ENCODE measurements at places on chromosomes 5 and 9.

- no peak for DNase-seq
Measured at GRCh38 chr9:14565352-14566016, 127.7 kb downstream of the ZDHHC21 start.

DNA sequence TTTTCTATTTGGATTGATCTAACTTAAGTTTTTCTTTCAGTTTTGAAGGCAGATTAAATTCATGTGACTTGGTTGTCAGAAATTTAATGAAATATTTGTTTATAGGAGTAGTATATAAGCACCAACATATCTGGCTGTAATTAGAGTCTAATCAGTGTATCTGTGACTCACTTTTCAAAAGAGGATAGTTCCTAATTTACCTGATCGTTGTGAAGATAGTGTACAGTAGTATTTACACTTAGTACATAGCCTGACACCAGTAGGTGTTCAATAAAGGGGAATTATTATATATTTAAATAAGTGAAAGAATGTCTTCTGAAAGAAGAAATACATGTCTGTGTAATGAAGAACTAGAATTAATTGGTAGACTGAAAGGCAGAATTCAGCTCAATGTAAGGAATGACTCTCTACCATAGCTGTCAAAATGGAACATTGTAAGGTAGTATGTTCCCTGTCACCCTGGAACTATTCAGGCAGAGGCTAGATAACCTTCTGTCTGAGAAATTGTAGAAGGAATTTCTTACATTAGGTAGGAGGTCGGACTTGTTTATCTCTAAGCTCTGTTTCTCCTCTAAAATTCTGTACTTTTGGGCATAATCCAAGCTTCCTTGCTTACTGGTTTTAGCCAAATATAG lies 8.6 kb downstream of the TGFBR1 start:
- DNase-seq: no peak

DNA sequence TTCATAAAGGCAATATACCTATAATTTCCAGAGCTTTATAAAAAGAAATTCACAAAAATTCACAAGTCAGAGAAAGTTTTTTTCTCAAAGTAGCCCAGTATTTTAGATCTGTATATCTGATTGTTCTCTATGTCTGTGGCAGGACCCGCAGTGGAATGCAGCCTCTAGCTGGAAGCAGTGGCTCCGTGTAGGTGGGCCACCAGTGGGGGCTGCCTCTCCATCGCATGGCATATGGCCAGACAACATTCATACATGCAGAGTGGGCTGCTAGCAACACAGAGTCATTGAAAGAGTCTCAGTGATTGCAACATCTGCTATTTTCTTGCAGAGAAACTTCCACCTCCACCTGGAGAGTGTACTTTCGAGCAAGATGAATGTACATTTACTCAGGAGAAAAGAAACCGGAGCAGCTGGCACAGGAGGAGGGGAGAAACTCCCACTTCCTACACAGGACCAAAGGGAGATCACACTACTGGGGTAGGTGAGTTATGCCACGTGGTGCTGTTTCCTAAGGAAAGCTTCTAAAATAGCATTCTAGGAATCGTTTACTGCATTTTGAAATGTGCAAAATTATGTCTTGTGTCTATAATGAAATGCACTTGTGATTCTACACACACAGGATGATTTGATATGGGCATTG lies 88.5 kb upstream of the SMC5 start:
- no peak for DNase-seq

GRCh38 chr5:32004404-32004803 lies 169.7 kb downstream of the GOLPH3 start:
- DNase-seq: no peak

- DNase-seq: no peak
Measured at GRCh38 chr5:100560860-100561259, 25.7 kb downstream of the FAM174A start.

DNA sequence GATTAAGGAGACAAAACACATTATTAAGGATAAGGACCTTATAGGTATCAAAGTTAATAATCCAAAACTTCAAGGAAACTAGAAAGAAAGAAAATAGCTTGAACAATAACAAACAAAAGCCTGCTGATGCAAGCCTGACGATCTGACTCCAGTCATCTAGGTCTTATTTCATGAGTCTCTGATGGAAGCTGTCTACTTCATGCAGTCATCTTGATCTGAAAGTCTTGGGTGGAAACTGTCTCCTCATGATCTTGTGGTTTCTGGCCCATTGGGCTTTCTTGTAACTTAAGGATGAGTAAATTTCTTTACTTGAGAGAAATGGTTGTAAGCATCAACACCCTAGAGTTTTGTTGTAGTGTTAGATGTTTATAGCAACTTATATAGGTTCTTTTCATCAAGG lies 20.6 kb upstream of the PSIP1 start:
- DNase-seq: no peak

DNA sequence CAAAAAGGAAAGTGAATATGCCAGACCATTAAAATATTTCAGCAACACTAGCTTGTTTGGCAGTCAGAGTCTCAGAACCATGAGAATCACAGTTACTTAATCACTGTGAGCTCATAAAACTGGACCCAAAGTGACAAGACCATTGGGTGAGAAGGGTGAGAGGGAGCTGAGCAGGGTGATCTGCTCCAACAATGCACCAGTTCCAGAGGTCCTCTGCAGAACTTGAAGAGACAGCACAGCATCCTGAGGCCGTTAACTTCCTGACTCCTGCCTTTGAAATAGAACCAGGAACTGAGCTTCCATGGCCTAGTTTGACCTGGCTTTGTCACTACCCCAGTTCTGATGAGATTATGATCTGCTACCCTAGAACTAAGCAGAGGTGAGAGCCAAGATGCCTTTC lies 57.4 kb downstream of the NFIB start:
- DNase-seq: peak; percentile 42

DNA sequence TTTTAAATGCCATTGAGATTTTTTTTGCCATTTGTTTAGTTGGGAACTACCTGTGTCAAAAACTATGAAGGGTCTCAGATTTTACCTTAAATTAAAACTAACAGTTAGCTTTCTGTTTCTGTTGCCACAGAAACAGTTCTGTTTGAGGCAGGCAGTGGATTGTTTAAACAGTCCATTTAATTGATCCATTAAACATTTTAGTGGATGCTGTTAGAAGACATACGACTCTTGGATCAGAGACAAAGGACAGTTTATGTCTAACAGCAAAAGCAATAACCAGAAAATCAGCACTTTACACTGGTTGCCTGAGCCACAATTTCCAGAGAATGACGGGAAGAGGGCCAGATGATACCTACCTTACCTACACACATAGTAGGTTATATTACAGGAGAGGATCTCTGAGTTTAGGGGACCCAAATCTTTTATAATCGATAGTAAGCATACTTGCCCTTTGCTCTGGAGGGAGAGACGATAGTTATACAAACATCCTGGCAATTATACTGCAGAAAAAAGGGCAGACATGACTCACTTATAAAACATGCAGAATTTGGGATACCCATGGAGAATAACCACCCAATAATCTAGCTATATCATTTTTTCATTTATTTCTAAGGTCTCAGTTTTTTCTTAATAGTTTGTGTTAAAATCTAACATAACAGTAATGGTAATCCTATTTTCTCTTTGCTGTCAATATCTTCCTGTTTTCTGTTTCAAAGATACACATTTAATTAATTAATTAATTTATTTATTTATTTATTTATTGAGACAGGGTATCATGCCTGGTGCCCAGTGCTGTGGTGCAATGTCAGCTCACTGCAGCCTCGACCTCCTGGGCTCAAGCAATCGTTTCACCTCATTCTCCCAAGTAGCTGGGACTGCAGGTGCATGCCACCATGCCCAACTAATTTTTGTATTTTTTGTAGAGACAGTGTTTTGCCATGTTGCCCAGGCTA lies 136.7 kb upstream of the TNFAIP8 start:
- DNase-seq: no peak

GRCh38 chr5:159880676-159881075 lies 35.6 kb upstream of the ADRA1B start:
- no peak for DNase-seq

- peak; percentile 73 for DNase-seq
Measured at GRCh38 chr9:128470560-128470959, 14.8 kb downstream of the ODF2 start.

DNA sequence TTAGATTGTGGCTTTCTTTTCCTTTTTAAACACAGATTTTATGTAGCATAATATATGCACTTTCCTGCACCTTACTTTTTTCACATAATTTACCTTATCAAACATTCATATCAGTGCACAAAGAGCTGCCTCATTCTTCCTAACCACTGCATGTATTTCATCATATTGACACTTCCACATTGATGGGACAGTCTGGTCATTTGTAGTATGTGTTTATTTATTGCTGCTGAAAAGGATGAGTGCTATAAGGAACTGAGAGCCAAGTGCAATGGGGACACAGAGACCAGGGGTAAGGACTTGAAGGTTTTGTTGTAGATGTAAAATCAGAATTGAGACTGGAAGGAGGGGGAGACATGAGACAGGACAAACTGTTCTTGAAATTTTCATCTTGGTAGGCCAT lies 193.8 kb downstream of the SMARCA2 start:
- DNase-seq: no peak

DNA sequence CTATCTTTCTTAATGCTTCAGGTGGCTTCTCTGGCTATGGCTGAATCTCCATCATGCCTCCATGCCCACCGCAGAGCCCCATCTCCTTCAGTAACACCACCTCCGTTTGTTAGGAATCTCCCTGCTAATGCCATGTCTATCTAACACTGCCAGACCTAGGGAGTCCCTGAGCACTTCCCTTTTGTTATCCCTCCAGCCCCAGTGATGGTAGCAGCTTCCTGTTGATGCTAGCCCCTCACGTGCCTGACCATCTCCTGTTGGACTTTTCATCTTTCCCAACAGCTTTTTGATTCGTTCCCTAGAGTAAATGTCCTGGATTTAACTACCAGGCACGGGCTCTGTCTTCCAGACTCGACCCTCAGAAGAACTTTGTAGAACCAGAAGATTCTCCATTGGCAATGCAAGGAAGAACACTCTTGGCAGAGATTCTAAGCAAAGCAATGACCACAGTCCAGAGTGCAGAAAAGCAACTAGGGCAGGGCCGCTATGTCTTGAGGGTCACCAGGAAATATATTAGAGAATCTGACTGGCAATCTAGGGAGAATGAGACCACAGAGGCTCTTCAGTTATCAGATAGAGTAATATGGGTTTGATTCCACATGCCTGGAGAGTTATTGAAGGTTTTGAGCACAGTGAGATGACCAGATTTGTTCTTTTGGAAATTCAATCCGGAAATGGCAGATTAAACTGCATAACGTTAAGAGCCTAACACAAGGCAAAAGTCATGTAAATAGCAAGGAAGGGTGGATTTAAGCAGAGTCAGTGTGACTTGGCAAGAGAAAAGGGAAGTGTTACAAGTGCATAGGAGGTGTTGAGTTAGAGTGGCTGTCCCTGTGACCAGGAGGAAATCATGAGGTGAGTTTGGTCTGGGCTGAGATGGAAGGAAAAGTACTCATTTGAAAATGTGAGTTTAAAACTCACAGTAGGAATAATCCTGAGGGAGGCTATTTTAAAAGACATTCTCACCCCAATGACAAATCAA lies 555.2 kb downstream of the ACTL7B start:
- DNase-seq: no peak

GRCh38 chr5:62331921-62332320 lies 25.9 kb downstream of the KIF2A start:
- DNase-seq: no peak

DNA sequence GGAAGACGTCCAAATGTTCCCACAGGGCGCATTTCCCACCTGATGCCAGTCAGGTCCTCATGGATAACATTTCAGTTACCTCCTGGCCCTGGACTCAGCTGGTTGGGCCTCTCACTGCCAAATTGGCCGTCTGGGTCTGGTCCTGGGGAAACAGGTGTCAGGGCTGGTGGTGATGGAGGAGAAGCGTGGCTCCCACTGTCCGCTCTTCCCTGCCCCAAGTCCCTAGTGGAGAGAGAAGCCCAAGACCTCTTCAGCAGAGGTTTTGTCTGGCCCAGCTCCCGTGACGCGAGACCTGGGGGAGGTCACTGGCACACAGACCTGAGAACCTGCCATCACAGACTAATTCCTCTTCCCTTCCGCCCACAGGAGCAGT lies 27.8 kb upstream of the PRDM12 start:
- no peak for DNase-seq

DNA sequence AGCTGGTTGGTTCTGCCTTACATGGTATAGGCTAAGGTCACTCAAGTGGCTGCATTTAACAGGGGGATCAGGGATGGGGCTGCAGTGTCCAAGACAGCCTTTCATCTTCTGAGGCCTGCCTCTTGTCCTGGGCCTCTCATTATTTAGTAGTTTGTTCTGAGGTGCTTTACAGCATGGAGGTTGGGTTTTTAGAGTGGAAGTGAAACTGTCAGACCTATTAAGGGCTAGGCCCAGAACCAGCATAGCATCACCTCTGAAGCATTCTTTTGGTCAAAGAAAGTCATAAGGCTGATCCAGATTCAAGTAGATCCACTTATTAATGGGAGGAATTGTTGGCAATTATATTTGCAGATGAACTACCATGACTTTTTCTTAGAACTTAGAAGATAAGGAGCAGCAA lies 146.0 kb upstream of the NMUR2 start:
- DNase-seq: no peak

- no peak for DNase-seq
Measured at GRCh38 chr5:6494939-6495338, 46.3 kb downstream of the UBE2QL1 start.

DNA sequence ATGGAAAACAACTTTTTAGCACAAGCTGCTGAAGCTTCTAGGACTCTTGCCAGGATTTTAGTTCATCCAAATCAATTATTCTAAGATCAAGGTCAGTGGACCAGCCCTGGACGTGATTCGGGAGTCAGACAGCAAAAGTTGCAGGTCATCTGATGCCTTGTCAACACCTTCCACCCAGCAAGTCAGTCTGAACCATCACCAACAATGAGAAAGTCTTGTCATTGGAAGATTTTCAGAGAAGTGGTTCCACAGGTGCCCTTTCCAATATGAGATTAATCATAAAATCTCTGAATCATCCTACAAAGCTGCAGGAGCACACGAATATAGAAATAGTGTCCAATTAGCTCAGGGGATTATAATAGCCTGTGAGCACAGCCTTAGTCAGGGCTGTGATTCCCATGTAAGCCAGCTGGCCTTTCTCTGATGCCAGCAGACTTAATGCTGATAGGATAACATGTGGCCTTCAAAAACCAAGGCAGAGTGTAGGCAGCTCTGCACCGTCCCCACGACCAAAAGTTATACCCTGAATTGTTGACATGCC lies 445.0 kb upstream of the TRPC7 start:
- DNase-seq: peak; percentile 19

DNA sequence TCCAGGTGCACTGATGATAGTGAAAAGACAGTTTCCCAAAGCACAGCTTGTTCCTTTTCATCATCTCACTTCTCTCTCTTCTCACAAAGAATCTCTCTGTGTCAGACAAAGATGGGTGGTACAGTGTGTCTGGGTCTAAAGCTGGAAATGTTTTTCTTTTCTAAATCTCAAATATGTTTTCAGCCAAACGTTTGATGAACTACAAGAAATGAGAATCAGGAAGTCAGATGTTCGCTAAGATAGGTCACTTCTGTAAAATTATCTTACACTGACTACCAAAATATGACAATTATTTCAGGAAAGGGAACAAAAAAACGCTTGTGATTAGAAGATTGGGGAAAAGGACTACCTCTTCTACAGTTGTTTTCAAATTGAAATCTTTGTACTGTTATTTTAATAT lies 708.8 kb downstream of the PTPRD start:
- DNase-seq: no peak

All from fibroblast of pulmonary artery (primary cell).